ENCODE measurements at places on chromosomes 5 and 9.

DNA sequence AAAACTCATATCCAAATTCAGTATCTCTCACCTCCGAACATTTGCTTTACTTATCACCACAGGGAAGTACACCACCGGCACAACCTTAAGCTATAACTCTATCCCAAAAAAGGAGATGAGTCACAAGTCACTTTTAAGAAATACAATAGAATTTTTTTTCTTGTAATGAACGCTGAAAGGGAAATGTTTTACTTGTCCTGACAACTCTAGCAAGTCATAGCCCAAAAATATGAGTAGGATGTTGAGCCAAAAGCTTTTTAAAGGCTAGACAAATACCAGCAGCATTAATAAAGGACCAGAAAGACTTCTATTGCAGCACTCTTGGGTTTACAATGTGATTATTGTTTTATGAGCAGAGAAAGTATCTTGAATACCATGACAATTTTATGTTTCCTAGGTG lies 147.3 kb upstream of the FST start:
- DNase-seq: no peak

DNA sequence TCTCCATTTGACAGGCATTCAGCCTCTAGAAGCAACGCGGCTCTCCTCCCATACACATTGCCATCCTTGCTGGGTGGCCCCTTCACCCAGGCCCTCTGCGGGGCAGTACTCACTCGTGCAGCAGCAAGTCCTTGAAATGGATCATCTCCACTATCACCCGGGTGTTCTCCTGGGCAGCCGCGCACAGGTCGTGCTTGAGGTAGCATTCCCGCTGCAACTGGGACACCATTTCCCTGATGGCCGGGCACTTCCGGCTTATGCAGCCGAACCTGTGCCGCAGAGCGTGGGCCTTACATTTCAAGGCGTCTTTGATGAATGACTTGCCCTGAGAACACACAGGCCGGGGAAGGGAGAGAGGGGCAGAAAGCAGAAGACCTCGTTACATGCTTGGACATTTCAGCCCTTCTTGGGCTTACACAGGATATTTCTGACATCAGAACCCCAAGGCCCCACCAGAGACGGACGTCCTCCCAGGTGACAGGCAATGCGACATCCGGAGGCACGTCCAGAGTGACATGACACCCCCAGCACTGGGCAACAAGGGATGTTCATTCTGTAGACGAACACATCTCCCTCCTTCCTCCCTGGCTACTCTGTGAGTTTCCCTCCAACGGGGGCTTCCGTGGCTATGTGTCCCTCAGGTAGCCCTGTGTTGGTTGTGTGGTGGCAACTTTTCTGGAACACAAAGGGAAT lies 5.0 kb downstream of the STC2 start:
- no peak for DNase-seq

GRCh38 chr9:18683851-18684250 lies 209.9 kb downstream of the ADAMTSL1 start:
- no peak for DNase-seq

DNA sequence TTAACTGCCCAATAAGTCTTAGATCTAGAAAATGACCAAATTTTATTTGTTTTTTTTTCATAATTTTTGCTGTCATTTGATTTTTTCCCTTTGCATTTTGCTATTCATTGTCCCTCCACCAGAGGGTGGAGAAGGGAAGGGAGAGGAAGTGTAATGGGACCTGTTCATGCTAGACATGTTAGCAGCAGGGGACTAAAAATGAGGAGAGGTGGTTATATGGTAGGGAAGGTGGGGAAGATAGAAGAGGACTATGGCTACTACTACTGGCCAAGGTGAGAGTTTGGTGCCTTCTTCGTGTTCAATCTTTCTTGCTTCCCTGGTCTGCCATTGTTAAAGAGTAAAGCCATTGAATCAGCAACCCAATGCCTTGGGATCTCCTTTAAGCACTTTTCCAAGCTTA lies 6.4 kb downstream of the GRIA1 start:
- no peak for DNase-seq

- no peak for DNase-seq
These were observed 15.7 kb downstream of the TMEM171 start for GRCh38 chr5:73136055-73136562.

- no peak for DNase-seq
These were observed 2.6 kb downstream of the HMMR start for GRCh38 chr5:163463063-163463435.

- DNase-seq: no peak
These were observed 68.9 kb upstream of the ANKRD55 start for GRCh38 chr5:56302027-56302426.

- DNase-seq: no peak
These were observed 10.9 kb upstream of the HDHD3 start for GRCh38 chr9:113387560-113388230.

DNA sequence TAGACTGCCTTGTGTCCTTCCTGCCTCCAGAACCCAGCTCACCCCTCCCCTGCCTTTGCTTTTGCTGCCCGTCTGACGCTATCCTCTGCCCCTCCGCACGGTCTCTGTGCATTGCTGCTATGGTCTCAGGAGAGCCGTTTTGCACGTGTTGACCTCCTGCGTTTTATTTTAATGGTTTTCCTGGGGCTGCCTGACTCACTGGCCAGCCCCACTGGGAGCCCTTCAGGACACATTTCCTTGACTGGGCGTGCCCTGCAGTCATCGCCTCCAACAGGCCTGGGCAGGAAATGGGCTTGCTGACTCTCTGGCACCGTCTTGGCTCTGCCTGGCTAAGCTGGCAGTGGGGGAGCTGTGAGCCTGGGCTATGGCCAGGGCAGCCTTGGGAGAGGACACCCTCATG lies 17.9 kb upstream of the ASS1 start:
- no peak for DNase-seq

DNA sequence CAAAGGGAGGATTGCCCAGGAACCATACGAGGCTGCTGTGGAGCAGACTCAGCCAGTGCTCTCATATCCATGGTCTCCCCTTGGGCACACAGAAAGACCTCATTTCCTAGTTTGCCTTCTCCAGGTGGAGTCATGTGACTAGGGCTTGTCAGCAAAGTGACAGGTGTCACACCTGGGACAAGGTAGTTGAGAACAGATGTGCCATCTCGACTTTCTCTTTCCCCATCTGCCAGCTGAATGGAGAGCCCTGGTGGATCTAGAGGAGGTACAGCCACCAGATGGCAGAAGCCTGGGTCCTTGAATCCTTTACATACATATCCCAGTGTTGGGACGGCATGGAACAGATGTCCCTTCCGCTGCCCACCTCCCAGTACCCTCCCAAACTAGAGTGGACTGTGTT lies 42.9 kb upstream of the ALDOB start:
- DNase-seq: no peak

- DNase-seq: no peak
These were observed 115.3 kb upstream of the BNC2 start for GRCh38 chr9:16985559-16986348.

DNA sequence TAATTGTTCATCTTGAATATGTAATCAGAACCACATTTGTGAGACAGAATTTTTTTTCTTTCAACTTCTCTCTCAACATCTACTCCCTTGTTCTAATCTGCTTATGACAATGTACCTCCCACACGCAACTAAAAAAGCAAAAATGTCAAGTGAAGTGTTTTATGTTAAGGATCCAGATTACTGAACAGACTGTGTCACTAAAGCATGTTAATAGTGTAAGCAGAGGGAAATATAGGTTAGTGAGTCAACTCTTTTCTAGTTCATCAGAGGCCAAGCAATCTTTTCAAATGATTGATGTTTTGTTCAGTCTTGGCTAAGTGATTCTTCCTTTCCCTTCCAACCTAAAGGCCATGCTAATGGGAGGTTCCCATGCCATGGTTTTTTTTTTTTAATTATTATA lies 34.7 kb upstream of the IDNK start:
- DNase-seq: no peak

- no peak for DNase-seq
These were observed 183.0 kb downstream of the CDK5RAP2 start for GRCh38 chr9:120396931-120397330.

GRCh38 chr5:32866138-32866537 lies 155.0 kb downstream of the NPR3 start:
- no peak for DNase-seq

DNA sequence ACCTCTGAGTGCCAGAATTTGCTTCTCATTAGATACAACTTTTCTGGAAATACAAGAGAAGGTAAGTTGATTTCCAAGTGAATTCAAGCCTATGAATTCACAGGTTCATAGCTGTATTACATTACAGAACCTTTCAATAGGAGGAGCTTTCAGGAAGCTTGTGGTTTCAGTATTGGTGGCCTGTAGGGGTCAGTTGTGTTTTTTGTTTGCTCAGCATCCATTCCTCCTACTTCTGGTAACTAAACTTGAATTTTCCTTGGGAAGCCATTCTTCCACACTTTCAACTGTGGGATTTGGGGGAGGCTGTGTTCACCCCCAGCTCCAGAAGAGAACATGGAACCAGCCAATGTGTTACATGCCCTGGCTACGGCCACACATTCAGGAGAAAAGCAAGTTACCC lies 5.6 kb upstream of the CYSTM1 start:
- DNase-seq: no peak

DNA sequence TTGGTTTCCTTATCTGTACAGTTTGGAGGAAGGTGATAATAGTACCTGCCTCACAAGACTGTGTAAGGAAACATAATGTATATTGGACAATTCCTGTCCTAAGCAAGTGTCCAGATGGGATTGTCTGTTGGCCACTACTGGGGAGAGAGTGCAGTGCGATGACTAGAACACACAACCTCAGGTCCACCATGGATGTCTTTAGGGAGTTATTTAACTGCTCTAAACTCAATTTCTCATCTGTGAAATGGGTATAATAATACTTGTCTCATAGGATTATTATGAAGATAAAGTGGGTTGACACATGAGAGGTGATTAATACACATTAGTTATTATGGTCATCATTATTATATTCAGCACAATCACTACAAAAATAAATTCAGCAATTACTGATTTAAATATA lies 63.1 kb downstream of the CAST start:
- no peak for DNase-seq

GRCh38 chr5:42499016-42499415 lies 75.8 kb downstream of the GHR start:
- DNase-seq: no peak

DNA sequence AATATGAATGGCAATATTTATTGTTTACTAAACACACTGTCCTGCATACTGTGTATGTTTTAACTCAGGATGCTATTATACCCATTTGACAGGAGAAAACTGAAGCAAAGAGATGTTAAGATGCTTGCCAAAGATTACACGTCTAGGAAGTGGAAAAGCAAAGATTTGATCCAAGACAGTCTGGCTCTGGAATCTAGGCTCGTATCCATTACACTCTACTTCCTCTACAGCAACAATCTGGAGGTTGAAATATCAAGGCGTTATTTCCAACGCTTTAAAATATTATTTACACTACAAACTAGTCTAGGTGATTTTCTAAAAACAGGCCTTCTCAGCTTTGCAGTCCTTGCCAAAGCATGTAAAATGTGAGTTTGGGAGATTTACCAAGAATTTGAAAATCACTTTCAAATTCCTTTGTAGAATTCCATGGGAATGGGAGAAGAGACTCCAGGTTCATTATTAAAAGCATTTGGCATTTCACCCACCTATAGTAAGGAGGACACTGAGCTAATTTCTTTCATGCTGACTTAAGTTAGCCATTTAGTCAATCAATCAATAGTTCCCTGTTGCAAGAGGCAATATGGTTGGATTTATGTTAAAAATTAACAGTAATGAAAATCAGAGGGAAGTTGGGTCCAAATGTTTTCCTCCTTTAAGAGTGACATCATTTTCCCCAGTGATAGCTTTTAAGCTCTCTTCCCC lies 356.3 kb upstream of the SMARCA2 start:
- DNase-seq: no peak

DNA sequence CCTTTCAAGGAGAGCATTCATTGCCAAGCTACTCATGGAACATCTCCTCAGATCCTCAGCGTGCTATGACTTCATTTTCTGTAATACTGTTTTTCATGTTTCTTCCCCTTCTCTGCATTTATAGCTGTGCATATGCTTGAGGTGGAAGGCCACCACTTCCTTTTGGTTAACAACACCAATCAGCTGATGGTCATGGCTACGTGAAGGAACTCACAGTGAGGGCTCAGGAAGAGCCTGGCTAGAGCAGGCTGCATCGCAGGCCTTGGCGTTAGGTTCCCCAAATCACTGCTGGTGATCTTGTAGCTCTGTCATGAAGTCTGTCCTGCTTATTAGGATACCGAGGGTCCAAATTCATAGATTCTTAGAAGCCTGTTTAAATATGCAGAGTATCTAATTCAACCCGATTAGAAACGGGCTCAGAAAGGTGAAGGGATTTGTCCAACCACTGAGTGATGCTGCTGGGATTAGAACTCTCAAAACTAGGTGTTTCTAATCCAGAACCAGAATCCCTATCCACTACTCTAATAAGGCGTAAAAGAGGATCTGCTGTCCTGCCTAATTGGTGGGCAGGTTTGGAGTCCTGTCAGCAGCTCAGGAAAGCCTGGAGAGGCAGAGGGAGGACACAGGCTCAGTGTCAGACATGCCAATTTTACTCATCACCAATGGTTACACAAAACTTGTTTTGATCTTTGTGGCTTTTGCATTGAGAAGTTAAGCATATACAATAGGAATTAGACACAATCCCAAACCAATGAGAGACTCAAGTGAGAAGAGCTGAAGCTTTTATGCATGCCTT lies 7.5 kb downstream of the SYK start:
- no peak for DNase-seq

GRCh38 chr9:35907711-35908503 lies 1.4 kb upstream of the SPAAR start:
- DNase-seq: no peak

DNA sequence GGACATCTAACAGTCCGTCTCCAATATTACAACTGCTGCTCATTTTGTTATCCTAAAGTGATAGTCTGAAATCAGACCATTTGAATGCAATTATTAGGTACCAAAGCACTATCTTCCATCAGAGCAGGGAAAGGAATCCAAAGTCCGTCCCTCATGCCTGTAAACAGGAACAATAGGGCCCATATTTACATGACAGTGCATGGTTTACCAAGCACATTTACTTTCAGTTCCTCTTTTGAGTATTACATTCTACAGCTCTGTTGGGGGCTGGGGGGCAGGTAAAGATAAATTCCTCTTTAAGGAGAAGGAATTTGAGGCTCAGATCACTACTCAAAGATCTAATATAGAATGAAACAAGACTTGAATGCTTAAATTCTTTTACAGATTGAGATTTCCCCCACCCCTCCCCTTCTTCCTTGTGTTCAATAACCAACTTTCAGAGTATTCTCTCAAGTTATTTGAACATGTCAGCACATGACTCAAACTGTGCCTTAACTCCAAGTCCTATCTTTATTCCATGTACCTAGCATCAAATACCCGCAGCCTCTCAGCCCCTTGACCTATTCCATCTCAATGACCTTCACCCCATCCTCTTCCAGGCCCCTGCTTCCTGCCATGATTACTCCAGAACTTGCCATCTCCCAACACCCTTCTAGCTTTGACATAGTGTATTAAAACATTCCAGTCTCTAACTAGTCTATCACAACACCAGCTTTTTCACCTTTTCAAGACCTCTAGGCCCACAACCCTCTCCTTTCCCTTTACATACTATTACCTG lies 71.0 kb downstream of the BRINP1 start:
- no peak for DNase-seq

- DNase-seq: no peak
These were observed 305.9 kb upstream of the IRX4 start for GRCh38 chr5:2188661-2189060.

- DNase-seq: no peak
These were observed 214.4 kb downstream of the NXNL2 start for GRCh38 chr9:88749420-88749819.

Measured in stimulated activated CD8-positive, alpha-beta memory T cell treated with anti-CD3 and anti-CD28 coated beads, Interleukin-4, amount 100 ng/mL, for 1 hour (primary cell).